Mammary epithelial cell (primary cell): ENCODE measurements at places on chromosomes 16 and 17. TPM values are rescaled to one million over a fixed set of nuclear protein-coding genes. Genes with fewer than 3 reads are reported as not detected.

DNA sequence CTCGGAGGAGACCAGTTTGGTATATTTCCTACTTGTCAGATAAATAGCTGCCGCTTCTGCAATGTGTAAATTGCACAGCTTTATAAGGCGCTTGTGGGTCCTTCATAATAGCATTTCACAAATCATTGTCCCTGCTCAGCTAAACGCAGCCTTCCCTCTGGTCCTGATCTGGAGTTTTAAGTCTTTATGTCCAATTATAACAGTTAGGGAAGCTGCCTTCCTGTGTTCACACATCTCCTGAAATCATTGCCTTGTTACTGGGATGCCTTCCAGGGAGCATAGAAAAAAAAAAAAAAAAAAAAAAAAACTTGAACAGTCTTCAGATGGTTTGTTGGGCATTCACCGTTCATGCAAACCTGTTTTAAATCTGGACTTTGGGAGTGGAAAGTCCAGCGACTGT, 342.0 kb downstream of the XYLT1 start:
- no peak for DNase-seq

DNA sequence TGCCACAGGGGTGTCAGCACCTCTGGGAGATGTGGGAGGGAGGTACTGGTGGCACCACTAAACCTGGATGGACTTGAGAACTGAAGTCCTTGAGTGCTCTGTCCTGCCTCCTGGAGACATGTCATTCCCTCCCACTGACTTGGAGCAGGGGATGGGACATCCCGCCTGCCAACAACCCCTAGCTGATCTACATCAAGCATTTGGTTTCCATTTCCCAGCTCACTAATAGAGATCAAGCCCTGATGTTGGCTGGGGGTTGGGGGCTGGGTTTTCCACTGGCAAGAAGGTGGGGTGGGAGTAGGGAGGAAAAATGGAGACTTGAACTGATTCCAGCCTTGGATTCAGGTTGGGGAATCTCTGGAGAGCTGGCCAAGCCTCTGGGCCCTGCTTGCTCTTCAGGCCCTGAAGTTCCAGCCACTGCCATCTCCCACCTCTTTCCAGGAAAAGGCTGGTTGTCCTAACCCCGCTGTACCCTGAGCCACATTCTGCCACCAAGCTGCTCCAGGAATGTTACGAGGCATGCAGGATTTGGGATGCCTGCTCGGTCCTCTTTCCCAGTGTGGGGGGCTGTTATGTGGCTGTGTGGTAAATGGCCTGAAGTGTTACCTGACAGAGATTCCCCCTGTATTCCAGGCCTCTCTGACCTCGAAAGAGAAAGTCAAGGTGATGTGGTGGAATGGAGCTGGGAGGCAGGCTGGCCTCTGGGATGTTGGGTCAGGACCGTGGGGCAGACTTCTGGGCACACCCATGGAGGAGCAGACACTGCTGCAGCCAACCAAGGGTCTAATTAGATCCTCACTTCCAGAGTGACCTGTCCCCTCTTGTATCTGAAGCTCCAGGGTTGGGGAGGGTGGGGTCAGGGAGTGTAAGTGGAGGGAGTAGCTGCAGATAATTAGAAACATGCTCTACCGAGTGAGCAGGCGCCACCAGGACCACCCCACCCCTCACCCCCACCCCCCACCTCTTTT, 16.7 kb downstream of the IGFBP4 start:
- DNase-seq, result no peak

KCNJ16 gene
- total RNA-seq, result not detected in 2 replicates

TP53TG3C gene
- not detected in 2 replicates for total RNA-seq
